ENCODE measurements at places on chromosomes 5 and 9.

- DNase-seq, result no peak
Observed at GRCh38 chr5:157778121-157778805, 34.8 kb downstream of the LSM11 start.

- no peak for DNase-seq
Observed at GRCh38 chr5:142056816-142057696, 44.2 kb upstream of the GNPDA1 start.

DNA sequence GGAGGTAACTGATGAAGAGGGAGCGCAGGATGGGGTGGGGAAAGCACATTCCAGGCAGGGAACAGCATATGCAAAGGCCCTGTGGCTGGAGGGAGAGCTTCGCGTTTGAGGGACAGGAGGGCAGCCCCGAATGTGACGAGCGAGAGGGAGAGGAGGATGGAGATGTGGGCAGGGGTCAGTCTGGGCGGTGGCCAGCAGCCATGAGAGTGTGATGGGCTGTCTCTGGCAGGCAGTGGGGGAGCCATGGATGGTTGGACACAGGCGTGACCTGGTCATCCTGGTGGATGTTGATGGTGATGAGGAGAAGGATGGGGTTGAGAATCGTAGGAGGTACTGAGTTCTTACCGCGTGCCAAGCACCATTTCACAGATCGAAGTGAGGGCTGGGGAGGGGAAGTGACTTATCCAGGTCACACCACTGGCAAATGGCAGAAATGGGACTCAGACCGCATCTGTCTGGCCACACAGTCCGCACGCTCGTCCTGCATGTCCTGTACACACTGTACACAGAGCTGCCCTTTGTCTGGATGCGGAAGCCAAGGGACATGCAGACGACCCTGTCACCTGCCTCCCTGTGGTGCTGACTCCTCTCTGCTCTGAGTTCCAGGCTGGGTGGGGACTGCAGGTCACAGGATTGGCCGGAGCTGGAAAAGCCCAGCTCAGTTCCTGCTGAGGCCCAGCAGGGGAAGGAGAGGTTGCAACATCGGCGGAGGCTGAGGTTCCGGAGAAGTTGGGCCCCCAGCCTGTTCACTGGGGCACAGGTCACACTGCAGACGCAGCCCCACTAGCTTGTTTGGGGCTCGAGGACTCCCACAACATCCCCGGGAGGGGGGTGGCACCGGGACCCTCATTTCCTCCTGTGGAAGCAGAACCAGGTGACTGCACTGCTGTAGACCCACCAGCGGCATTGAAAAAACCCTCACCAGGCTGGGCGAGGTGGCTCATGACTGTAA lies 165.6 kb upstream of the IER5L start:
- DNase-seq, result no peak

DNA sequence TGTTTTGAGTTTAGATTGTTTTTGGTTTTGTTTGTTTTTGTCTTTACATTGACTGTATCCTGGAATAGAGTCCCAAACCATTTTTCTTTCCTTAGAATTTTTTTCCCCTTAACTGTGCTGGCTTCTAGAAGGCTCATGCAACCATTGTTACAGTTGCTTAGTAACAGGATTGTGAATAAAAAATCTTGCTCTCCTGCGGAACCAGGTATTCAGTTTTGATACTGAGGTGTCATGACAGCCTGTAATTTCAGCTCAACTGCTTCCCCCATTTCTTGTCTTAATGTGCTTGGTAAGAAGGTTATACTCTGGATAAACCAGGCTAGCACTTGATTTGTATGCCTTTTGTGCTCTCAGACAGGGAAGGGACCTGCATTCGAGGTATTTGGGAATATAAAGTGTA lies 42.1 kb downstream of the FOCAD start:
- DNase-seq, result no peak

DNA sequence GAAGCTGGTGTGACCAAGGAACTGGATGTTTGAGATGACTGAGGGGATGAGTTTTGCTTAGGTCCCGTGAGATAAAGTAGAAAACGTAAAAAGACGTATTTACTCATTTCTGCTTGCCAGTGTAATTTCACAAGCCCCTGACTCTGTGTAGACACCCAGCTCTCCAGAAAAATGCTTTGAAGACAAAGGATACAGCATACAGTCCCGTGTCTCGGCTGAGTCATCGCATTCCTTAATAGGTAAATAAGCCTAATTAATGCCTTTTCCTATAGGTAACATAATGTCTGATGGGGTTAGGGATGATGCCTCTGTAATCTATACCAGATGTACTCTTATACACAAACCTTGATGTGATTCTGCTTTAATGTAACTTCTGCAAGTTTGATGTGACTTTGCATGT lies 20.2 kb downstream of the S100Z start:
- DNase-seq, result no peak

GRCh38 chr9:8905731-8906130 lies 1106.2 kb upstream of the DMAC1 start:
- DNase-seq, result no peak

- DNase-seq, result no peak
Observed at GRCh38 chr5:177361418-177362291, 3.9 kb downstream of the RGS14 start.

- no peak for DNase-seq
Observed at GRCh38 chr5:93611976-93612854, 29.2 kb downstream of the NR2F1 start.

- DNase-seq, result no peak
Observed at GRCh38 chr5:58406394-58406793, 53.5 kb downstream of the PLK2 start.

- peak; percentile 68 for DNase-seq
Observed at GRCh38 chr5:172837640-172838039, 3.6 kb downstream of the ERGIC1 start.

DNA sequence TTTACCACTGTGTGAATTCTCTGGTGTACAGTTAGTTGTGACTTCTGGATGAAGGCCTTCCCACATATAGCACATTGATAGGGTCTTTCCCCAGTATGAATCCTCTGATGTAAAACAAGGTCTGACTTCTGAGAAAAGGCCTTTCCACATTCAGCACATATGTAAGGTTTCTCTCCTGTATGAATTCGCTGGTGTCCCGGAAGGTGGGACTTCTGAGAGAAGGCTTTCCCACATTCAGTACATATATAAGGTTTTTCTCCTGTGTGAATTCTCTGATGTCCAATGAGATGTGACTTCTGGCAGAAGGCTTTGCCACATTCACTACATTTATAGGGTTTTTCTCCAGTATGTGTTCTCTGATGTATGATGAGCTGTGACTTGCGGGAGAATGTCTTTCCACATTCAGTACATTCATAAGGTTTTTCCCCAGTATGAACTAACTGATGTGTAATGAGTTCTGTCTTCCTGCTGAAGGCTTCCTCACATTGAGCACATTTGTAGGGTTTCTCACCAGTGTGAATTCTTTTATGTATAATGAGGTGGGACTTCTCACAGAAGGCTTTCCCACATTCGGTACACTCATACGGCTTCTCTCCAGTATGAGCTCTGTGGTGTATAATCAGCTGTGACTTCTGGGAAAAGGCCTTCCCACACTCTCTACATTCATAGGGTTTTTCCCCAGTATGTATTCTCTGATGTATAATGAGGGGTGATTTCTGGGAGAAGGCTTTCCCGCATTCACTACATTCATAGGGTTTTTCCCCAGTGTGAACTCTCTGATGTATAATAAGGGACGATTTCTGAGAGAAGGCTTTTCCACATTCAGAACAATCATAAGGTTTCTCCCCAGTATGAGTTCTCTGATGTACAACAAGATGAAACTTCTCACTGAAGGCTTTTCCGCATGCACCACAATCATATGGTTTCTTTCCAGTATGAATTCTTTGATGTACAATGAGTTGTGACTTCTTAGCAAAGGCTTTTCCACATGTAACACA lies 9.1 kb downstream of the ZNF300 start:
- no peak for DNase-seq

DNA sequence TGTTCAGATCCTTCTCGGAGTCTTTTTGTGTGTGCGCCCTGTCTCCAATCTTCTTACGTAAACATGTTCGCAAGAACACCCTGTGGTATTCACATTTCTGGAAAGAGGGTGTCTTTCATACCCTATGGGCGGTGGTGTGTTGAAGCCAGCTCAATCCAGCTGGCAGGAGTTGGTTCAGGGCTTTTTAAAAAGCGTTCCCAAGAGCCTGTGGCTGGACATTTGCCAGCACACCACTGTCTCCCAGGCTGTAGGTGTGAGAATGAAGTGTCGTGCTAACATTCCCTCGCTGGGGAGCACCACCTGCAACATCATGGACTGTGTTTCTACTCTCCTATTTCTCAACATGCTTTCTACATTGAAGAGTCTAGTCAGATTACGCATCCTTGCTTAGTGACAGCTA lies 51.7 kb downstream of the S1PR3 start:
- no peak for DNase-seq

GRCh38 chr5:135930029-135930948 lies 24.5 kb downstream of the LECT2 start:
- no peak for DNase-seq

DNA sequence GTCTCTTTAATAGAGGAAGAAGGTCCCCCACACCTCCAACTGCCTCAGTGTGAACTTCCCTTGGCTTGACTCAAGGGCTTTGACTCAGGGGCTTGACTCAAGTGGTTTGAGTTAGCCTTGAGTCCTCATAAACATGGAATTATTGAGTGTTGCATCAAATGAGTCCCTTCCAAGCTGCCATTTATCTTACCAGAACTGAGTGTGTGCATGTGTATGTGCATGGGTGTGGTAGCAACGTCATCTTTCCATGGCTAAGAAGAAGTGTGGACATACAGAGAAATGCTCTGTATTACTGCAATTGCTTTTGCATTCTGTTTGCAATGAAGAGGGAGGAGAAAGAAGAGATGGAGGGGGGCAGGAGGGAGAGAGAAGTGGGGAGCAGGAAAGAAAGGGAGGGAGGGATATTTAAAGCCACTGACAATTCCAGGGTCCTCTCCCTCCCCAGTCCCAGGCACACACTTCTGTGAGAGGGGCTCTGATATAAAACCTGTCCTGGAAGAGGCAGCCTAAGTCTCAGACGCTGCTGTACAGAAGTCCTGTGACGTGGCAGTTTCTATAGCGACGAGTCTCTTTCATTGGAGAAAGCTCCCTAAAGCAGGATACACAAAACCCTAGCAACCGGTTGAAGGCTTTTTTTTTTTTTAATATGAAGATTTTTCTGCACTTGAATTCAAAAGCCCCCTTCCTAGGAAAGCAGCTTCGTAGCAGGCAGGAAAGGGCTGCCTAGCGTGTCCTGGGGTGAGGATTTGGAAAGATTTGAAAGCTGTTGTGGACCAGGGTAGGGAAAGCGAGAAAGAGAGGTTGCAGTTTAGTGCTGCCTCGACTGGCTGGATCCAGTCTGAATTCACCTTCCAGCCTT lies 93.3 kb upstream of the MAP1B start:
- no peak for DNase-seq

DNA sequence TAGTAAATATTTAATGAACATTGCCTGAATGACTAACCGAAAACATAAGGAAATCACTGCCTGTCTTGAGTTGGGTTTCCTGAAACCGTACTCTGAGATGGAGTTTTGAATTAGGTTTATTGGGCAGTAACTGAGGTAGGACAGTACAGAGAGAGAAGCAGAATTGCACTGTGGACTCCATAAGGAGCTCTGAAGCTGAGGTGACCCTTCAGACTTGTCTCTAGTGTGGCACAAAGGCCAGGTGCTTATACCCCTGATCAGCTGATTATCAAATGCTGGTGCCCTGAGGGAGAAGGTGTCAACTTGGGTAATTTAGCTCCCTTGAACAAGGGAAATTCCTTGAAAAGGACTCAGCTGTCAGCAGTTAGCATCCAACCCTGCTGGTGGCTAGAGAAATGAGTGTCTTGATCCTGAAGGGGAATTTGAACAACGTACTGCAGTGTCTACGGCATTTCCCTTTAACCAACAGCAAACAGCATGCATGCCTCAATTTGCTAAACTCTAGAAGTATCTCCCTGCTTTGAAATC lies 135.0 kb upstream of the SMARCA2 start:
- DNase-seq, result no peak

GRCh38 chr5:131795879-131796792 lies 681 bp downstream of the FNIP1 start:
- DNase-seq, result peak; percentile 11

DNA sequence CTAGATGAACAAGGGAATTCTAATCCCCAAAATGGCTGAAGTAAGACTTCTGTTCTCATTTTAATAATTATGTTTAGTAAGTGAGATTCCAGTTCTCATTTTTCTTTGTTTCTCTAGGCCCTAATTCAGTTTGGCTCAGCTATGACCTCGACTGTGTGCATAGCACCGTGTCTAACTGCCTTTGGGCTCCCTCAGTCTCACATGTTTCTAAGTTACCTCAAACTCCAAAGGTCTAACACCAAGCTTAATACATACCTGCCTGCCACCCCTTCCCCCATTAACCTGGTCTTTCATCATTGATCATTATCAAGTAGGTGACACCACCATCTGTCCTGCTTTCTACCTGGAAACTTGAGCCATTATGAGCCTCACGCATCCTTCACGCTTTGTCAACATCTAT lies 273.2 kb downstream of the SAXO1 start:
- no peak for DNase-seq

GRCh38 chr9:36897019-36897418 lies 137.0 kb downstream of the PAX5 start:
- no peak for DNase-seq

DNA sequence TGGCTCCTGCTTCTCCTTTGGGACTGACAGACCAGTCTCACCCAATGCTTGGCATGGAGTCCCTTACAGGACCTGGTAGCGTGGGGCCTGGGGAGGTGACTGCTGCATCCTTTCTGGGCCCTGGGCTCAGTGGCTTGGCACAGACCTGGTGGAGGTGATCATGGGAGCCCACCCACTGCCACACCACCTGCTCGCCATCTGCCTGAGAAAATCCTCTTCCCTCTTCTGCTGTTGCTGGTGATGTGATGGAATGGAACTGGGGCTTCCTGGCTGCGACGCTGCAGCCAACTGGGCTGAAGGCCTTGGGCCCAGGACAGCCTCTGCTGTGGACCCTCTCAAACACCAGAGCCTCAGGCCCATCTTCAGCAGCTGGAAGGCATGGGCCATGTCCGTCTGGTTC lies 122.5 kb upstream of the PANK3 start:
- no peak for DNase-seq

GRCh38 chr9:134223591-134224122 lies 59.3 kb upstream of the RNU6ATAC start:
- DNase-seq, result no peak

GRCh38 chr5:131305138-131305689 lies 41.4 kb downstream of the CDC42SE2 start:
- DNase-seq, result no peak

- DNase-seq, result no peak
Observed at GRCh38 chr5:126016256-126016655, 407.0 kb upstream of the GRAMD2B start.

DNA sequence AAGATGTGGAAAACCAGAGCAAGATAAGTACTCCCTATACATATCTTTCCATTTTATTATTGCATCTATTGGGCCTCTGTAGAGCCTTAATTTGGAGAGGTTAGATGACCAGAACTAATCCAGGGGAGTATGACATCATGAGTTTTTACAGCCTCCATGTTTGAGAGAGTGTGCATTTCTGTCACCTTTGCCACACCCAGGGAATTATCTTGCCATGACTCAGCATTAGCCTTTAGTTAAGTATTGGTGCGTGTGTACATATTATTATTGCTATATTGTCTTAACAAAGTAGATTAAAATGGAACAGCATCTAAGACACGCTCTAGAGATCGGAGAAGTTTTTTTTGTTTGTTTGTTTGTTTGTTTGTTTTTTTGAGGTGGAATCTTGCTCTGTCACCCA lies 27.6 kb downstream of the DIMT1 start:
- DNase-seq, result no peak
